ENCODE measurements at places on chromosomes 11 and 22. TPM values are rescaled to one million over a fixed set of nuclear protein-coding genes. Genes with fewer than 3 reads are reported as not detected.

DNA sequence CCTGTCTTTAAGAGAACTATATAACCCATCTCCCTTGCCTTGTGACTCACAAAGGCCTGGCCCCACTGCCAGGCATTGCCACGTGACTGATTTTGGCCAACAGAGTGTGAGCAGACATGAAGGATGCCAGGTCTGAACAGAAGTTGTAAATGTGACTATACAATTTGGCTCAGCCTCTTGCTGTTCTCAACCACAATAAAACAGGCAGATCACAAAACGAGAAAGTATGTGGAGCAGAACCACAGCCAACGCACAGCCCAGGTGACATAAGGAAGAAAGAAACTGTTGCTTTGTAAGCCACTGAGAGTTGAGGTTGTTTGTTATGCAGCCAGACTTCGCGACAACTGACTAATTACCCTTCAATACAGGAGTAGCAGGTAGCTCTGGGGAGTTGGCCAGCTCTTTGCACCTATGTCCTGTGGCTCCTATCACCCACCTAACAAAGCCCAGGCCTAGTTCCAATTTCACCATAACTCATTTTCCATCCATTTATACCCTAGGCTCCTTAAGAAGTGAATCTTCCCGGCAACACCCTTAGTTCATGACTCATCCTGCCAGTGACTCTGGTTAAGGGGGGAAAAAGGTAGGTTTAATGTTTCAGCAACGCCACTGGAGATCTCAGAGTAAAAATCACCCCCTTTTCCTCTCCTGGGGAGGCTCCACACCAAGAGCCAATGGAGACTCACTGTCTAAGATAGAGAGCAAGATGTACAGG lies 53.7 kb downstream of the GALNT18 start:
- H3K36me3 ChIP-seq: no peaks in the 10 kb centered on the region
- no peaks in the 10 kb centered on the region for H3K4me1 ChIP-seq
- no peak for DNase-seq
- H3K27ac ChIP-seq: no peak overlapping the region

CCDC87 gene
- 0.62 TPM for total RNA-seq

OMP gene
- total RNA-seq: 16.8 TPM

GRCh38 chr22:22870577-22871404 lies 16.8 kb upstream of the IGLL5 start:
- H3K36me3 ChIP-seq: no peaks in the 10 kb centered on the region
- H3K27ac ChIP-seq: no peak overlapping the region
- no peaks in the 10 kb centered on the region for H3K27me3 ChIP-seq
- H3K4me3 ChIP-seq: no peak overlapping the region

DNA sequence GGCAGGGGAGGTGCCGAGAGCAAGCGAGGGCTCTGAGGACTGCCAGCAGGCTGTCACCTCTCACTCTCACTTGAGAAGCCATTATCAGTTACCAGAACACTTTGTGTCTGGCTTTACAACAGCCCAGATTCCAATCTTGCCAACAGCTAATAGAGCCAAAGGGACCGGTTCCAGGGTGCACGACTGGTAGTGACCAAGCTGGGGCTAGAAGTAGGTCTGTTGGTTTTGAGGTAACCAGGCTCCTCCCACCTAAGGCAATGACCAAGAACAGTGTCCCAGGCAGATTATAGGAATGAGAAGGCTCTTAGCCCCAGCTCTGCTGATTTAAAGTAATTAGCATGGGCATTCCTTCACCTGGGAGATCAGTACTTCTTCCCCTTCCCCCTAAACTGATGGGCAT lies 7.2 kb upstream of the IL10RA start:
- no peaks in the 10 kb centered on the region for H3K36me3 ChIP-seq
- H3K4me3 ChIP-seq: no peak overlapping the region
- H3K4me1 ChIP-seq: no peaks in the 10 kb centered on the region
- no peak for DNase-seq
- H3K27me3 ChIP-seq: no peaks in the 10 kb centered on the region

- peaks cover 7% of the 10 kb centered on the region for H3K36me3 ChIP-seq
- H3K27me3 ChIP-seq: no peaks in the 10 kb centered on the region
- no peak overlapping the region for H3K27ac ChIP-seq
- H3K4me1 ChIP-seq: no peaks in the 10 kb centered on the region
- no peak overlapping the region for H3K4me3 ChIP-seq
Measured at GRCh38 chr11:34445956-34446355, 7.2 kb downstream of the CAT start.

- H3K27ac ChIP-seq: no peak overlapping the region
- no peaks in the 10 kb centered on the region for H3K36me3 ChIP-seq
- no peaks in the 10 kb centered on the region for H3K4me1 ChIP-seq
- no peak overlapping the region for H3K4me3 ChIP-seq
Measured at GRCh38 chr11:101738452-101738851, 154.6 kb upstream of the TRPC6 start.

DNA sequence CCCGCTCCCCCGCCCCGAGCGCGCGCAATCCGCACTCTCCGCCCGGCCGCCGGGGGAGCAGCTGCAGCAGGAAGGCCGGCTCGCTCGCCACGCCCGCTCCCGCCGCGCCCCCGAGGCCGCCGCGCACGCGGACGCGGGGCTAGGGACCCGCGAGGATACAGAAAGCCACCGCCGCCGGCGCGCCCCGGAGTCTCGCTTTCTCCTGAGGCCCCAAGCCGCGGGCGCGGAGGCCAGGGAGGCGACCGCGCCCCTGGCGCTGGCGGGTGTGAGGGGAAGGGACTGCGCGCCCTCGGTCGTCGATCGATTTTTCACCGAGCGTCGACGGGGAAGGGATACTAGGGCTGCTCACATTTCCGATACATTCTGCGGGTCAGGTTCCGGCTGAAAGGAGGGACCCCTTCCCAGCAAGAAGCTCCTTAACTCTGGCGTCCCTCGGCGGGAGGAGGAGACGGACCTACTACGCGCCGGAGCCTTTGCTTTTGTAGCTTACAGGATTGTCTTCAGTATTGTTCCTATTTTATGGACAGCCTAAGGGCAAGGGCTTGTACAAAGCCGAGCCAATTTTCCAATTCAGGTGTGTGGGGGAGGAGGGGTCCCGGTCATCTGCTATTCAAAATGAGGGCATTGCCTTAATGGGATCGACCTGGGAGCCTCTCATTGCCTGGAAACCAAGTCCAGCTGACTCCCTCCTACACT lies 416 bp upstream of the GAB2 start:
- no peaks in the 10 kb centered on the region for H3K4me1 ChIP-seq
- peak overlapping the region; percentile 78 for H3K27ac ChIP-seq
- no peaks in the 10 kb centered on the region for H3K36me3 ChIP-seq
- H3K27me3 ChIP-seq: no peaks in the 10 kb centered on the region
- DNase-seq: peak; percentile 79

- DNase-seq: no peak
- H3K36me3 ChIP-seq: no peaks in the 10 kb centered on the region
- H3K27ac ChIP-seq: no peak overlapping the region
- H3K4me1 ChIP-seq: no peaks in the 10 kb centered on the region
- H3K4me3 ChIP-seq: no peak overlapping the region
Measured at GRCh38 chr11:81658722-81659121, 1074.9 kb downstream of the FAM181B start.

DNA sequence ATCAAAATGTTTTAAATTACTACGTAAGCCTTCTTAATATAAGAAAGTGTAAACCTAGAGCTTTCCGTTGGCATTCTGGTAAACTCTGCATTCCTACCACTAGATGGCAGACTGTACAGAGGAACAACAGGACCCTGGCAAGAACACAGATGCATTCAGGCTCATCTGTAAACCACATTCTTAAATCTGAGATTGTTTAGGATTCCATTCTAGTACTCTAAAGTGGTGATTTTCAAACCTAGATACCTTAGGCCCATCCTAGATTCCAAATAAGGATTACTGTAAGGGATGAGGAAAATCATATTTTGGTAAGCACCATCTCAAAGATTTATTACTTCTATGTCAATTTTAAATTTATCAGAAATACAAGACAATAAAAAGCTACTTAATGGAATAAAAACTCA lies 26.9 kb downstream of the PICALM start:
- H3K4me1 ChIP-seq: peaks cover 9% of the 10 kb centered on the region
- DNase-seq: peak; percentile 81
- no peaks in the 10 kb centered on the region for H3K27me3 ChIP-seq
- no peak overlapping the region for H3K27ac ChIP-seq
- no peaks in the 10 kb centered on the region for H3K36me3 ChIP-seq
- no peak overlapping the region for H3K4me3 ChIP-seq

MMP27 gene
- total RNA-seq: 0.16 TPM

GRCh38 chr11:134791102-134791501 lies 379.1 kb upstream of the B3GAT1 start:
- no peak overlapping the region for H3K4me3 ChIP-seq
- H3K27ac ChIP-seq: no peak overlapping the region
- H3K4me1 ChIP-seq: no peaks in the 10 kb centered on the region
- DNase-seq: no peak
- H3K36me3 ChIP-seq: no peaks in the 10 kb centered on the region
- H3K27me3 ChIP-seq: no peaks in the 10 kb centered on the region

GRCh38 chr11:612201-612960 lies 3.4 kb downstream of the IRF7 start:
- peaks cover 15% of the 10 kb centered on the region for H3K36me3 ChIP-seq
- peak; percentile 85 for DNase-seq
- peak overlapping the region; percentile 83 for H3K27ac ChIP-seq

GRCh38 chr11:35418282-35419183 lies 825 bp downstream of the SLC1A2 start:
- H3K36me3 ChIP-seq: no peaks in the 10 kb centered on the region
- no peak overlapping the region for H3K27ac ChIP-seq
- DNase-seq: no peak
